ENCODE measurements at places on chromosomes 6 and 20.
A peak's percentile ranks its signal among the peaks of the same experiment; 100 is the strongest.

GRCh38 chr20:10067321-10067720 lies 32.5 kb downstream of the ANKEF1 start:
- no peak for DNase-seq

DNA sequence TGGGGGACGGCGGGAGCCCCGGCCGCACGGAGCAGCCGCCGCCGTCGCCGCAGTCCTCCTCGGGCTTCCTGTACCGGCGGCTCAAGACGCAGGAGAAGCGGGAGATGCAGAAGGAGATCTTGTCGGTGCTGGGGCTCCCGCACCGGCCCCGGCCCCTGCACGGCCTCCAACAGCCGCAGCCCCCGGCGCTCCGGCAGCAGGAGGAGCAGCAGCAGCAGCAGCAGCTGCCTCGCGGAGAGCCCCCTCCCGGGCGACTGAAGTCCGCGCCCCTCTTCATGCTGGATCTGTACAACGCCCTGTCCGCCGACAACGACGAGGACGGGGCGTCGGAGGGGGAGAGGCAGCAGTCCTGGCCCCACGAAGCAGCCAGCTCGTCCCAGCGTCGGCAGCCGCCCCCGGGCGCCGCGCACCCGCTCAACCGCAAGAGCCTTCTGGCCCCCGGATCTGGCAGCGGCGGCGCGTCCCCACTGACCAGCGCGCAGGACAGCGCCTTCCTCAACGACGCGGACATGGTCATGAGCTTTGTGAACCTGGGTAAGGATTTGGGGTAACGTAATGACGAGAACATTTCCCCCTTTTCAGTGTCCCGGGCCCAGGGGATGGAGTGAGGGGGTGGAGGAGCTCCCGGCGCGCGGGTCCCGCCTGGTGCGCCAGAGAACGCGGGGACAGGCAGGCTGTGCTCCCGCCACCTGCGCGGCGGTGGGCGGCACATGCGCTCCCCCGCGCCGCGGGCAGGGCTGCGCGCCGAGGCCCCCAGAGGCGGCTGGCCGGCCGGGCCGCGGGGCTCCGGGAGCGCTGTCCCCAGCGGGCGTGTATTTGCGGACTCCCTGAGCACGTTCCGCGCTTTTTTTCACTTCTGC lies 1.4 kb downstream of the BMP6 start:
- DNase-seq: peak; percentile 46

DNA sequence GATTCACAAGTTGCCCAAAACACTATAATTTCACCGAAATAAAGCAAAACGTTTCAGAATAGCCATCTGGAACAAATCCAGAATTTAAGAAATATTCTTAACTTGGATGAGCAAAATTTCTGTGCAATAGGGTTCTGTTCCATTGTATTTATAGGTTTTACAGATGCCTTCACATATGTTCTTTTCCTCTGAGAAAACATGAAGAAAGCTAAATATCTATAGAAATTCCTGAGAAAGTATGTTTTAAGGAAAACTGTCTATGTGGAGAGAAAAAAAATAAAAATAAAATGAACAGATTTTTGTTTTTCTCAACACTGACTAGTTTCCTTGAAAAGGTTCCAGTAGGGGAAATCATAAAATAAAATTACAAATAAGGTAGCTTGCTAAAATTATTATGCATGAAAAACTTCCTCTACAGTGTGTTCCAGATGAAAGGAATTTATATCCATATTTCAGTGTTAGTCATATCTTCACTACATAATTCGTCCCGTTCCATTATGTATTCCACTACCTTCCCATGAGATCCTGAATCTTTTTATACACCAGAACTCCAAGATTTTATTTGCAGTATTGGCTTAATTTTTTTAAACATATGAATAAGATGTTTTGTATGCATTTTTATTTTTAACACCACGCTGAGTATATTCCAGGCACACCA lies 42.4 kb upstream of the TMX4 start:
- no peak for DNase-seq

DNA sequence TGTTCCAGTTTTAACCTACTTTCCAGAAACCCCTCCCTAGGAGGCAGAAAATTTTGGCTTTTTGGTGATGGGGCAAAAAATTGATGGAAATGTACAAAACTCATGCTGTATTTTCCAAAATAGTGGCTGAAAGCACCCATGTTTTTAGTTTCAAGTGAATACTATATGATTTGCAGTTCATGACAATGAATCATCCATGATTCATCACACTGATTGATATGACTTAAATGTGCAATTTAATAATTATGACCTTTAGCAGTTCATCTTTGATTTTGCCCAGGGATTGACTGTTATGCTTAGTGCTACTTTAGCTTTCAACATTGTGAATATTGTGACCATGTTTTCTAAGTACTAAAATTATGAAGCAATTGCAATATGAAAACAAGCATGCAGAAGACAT lies 478.7 kb downstream of the HTR1B start:
- no peak for DNase-seq

DNA sequence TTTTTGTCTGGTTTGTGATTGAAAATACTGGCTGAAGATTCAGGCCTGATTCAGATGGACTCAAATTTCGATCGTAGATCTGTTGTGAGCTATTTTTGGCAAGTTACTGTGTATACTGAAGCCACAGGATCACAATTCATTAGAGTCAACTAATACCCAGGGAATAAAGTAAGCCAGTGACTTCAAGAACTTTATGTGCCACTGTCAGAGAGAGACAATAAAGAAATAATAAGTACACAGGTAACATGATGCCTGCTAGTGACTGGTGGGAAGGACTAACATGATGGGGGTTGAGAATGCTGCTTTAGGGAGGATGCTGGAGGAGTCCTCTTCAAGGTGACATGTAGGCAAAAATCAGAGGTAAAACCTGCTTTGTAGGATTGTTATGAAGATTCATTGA lies 215.9 kb downstream of the DOK5 start:
- DNase-seq: no peak

DNA sequence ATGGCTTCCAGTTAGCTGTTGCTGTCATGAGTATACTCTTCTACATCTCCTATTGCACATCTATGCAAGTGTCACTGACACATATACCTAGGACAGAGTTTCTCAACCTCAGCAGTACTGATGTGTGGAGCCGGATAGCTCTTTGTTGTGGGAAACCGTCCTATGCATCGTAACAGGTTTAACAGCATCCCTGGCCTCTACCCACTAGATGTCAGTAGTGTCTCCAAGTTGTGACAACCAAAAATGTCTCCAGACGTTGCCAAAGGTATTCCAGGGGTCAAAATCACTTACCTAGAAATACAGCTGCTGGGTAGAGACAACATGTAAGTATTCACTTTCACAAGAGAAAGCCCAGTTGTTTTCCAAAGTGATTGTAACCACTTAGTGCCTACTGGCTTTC lies 637.6 kb downstream of the RNF144B start:
- DNase-seq: no peak

DNA sequence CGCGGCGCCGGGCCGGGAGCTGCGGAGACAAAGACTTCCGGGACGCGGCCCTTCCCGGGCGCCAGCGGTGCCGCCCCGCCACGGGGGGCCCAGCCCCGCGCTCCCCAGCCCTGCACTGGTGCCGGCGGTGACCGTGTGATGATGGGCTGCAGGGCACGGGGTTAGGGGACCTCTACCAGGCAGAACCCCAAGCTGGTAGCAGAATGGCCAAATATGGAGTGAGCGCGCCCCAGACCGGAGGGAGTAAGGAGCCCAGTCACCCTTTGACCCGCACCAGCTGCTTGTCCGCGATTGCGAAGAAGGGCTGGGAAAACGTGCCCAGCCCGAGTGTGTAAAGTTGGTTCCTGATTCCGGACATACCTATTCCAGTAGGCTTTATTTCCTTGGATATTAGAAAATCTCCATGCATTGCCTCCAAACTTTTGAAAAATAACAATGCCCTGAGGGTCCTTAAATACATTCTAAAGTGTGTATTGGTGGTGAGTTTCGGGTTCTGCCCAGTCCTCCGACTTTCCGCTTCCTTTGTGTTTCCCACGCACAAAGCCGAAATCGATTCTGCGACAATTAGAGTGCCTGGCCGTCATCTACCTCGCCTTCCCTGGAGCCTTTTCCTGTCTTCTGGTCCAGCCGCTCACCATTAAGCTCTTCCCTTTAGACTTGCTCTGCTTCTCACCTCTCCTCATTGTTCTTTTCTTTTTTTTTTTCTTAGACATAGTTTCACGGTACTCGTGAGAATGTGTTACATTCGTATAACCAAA lies 1.1 kb downstream of the ABRACL start:
- no peak for DNase-seq

- DNase-seq: no peak
These were observed 8.5 kb upstream of the REPS1 start for GRCh38 chr6:138996524-138996923.

GRCh38 chr6:111171577-111172400 lies 84.5 kb downstream of the SLC16A10 start:
- no peak for DNase-seq

DNA sequence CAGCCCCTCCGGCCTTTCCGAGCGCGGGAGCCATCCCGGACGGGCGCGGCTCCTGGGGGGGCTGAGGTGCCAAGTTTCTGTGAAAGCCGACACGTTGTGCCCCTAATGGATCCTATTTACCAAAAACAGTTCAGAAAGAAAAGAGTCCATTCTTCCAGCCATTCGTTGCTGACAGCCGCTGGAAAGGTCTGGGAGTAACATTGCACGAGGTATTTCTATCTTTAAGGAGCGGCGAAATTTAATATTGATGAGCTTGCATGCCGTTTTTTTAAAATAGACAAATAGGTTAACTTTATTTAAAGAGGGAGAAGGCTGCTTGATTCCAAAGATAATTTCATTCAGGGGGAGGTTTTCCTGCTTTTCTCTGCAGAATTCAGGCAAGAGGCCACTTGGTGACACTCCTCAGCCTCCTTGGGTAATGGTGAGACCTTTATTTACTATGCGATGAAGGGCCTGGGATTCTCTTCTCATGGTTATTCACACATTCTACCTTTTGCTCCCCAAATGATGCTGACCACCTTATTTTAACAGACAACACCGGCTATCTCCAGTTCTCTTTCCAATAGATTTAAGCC lies 988 bp downstream of the TIAM2 start:
- DNase-seq: no peak

DNA sequence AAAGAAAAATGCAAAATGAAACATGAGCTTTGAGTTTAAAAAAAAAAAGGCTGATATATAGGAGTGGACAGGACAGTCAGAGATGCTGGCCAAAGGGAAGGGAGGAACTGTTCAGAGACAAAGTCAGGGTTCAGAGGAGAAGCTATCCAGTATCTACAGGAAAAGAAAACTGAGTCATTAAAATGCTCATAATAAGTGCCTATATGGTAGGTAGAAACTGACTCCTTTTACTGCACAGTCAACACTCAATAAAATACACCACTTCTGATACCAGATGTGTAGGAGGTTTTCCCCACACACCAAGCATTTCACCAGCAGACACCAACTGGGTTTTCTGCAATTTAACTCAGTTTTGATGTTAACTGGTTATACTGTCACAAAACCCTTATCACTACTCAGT lies 32.9 kb downstream of the FRK start:
- no peak for DNase-seq

GRCh38 chr6:28729501-28730402 lies 194.0 kb downstream of the TRIM27 start:
- no peak for DNase-seq

GRCh38 chr6:154453329-154453728 lies 57.2 kb downstream of the CNKSR3 start:
- DNase-seq: no peak

DNA sequence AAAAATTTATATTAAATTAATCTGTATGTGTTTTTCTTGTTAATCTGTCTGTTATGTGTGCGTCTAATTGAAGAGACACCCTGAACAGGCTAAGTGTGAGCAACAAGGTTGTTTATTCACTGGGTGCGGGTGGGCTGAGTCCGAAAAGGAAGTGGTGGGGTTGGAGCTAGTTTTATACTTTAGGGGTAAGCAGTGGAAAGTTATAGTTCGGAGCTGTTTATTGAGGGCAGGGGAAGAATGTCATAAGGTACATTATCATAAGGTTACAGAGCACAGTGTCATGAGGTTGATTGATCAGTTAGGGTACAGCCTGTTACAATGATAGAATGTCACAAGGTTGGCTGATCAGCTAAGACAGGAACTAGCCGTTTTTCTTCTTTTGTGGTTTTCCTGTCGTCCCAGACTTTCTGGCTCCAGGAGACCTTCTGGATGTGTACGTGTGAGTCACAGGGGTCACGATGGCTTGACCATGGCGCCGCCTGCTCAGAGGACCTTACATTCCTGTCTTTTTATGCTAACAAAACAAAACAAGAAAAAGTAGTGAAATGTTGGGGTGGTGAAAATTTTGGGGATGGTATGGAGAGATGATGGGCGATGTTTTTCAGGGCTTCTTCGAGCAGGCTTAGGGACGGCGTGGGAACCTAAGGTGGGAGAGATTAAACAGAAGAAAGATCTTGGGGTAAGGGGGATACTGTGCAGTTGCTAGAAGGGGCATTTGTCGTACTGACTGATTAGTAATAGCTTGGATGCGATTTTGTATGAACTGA lies 754.0 kb upstream of the ADGRB3 start:
- DNase-seq: no peak

DNA sequence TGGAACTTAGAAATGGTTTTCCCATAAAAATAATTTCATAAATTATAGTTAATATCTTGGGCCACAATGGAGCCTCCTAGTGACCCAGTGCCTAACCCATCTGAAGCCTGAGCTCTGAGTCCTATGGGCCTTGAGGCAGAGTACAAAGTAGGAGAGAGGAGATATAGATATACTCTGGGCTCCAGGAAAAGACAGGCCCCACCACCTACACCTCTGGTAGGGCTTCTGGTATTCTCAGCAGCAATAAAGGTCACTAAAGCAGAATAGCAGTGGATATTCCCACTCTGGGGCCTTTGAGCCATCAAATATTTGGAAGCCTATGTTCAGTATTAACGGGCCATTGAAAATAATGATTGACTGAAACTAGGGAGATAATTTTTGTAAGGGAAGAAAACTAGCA lies 24.1 kb downstream of the CYP39A1 start:
- DNase-seq: no peak

GRCh38 chr20:36101192-36101591 lies 53.3 kb upstream of the EPB41L1 start:
- DNase-seq: no peak

GRCh38 chr6:7438011-7438410 lies 48.4 kb downstream of the RIOK1 start:
- DNase-seq: no peak

DNA sequence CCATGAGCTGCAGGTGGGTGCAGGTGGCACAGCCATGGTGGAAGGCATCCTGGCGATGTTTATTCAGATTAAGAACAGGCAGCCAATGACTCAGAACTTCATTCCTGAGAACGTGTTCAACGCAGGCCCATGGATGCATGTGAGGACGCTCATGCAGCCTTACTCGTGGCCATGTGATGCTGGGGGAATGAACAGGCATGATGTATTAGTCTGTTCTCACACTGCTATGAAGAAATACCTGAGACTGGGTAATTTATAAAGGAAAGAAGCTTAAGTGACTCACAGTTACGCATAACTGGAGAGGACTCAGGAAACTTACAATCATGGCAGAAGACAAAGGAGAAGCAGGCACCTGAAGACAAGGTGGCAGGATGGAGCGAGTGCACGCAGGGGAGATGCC lies 146.6 kb downstream of the RNASET2 start:
- DNase-seq: no peak

- no peak for DNase-seq
These were observed 48.5 kb downstream of the SLC22A1 start for GRCh38 chr6:160170018-160170680.

All from frontal cortex (tissue), 4 donors.